ENCODE measurements at places on chromosomes 7 and 10. TPM values are rescaled to one million over a fixed set of nuclear protein-coding genes. Genes with fewer than 3 reads are reported as not detected.
A peak's percentile ranks its signal among the peaks of the same experiment; 100 is the strongest.

The VENTX gene
- total RNA-seq: 6.0 TPM

The CPN1 gene
- total RNA-seq: not detected

The INTS15 gene
- 45.1 TPM for total RNA-seq

DNA sequence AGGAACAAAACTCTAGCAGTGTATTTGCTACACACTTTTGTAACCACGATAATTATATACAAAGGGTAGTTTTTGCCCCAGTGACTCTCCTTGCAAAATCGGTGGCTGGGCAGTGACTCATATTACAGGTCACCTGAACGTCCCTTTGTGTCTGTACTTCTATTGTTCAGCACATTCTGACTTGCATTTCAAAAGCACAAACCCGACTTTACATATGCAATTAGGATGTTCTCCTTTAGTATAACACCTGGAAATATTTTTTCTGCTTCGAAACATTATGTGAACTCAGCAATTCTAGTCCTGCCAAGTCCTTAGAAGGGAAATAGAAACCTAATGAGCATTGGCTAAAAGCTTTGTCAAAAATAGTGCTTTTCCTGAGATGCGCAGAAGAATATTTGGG is 6.0 kb downstream of the PRR15 start:
- no peak for DNase-seq

DNA sequence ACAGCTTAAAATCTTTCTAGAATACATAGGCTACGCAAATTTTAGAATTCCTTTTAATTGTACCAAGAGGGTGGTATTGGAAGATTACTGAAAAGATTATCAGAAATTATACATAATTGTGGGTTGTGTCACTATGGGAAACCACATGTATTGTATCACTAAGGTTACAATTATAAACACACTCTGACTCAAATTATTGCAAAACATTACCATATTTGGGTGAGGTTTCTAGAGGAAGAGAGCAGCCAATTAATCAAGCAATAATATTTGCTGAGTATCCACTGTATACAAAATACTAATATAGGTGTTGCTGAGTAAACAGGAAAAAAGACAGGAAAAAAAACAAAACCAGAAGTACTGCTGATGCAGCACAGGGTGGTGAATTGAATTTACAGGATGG is 3.1 kb upstream of the CAPZA2 start:
- DNase-seq: no peak

GRCh38 chr10:130212746-130213145 is 76.6 kb downstream of the GLRX3 start:
- no peak for DNase-seq

- DNase-seq: peak; percentile 16
These were observed 17.2 kb upstream of the MYL7 start for GRCh38 chr7:44158096-44158872.

DNA sequence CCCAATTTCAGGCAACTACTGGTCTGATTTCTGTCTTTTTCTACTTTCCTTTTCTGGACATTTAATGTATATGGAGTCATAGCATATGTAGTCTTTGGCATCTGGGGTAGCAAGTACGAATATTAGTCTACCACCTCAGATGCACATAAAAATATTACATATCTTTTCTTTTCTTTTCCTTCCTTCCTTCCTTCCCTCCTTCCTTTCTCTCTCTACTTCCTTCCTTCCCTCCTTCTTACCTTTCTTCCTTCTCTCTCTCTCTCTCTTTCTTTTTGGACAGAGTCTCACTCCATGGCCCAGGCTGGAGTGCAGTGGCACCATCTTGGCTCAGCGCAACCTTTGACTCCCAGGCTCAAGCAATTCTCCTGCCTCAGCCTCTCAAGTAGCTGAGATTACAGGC is 4.0 kb upstream of the OPTN start:
- no peak for DNase-seq

GRCh38 chr7:20735346-20736065 is 51.2 kb downstream of the SP8 start:
- no peak for DNase-seq

GRCh38 chr7:17681965-17682364 is 258.3 kb downstream of the SNX13 start:
- no peak for DNase-seq

Measured in omental fat pad (tissue), 4 donors.